AG04449 (cell line): ENCODE measurements at places on chromosomes 2 and 18.
A peak's percentile ranks its signal among the peaks of the same experiment; 100 is the strongest.

DNA sequence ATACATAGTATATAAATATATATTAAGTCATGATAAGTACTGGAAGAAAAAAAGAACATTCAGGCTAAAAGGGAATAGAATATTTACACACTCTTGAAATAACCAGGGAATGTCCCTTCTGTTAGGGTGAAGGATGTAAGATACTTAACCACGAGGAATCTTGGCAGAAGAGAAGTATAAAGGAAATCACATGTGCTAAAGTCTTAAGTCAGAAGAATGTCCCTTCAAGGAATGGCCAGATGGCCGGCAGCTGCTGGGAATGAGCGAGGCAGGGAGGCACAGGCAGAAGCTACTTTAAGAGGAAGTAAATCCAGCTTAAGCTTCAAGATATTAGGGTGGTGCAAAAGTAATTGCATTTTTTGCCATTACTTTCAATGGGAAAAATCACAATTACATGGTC, 5.5 kb downstream of the CCDC102B start:
- DNase-seq, result peak; percentile 84

DNA sequence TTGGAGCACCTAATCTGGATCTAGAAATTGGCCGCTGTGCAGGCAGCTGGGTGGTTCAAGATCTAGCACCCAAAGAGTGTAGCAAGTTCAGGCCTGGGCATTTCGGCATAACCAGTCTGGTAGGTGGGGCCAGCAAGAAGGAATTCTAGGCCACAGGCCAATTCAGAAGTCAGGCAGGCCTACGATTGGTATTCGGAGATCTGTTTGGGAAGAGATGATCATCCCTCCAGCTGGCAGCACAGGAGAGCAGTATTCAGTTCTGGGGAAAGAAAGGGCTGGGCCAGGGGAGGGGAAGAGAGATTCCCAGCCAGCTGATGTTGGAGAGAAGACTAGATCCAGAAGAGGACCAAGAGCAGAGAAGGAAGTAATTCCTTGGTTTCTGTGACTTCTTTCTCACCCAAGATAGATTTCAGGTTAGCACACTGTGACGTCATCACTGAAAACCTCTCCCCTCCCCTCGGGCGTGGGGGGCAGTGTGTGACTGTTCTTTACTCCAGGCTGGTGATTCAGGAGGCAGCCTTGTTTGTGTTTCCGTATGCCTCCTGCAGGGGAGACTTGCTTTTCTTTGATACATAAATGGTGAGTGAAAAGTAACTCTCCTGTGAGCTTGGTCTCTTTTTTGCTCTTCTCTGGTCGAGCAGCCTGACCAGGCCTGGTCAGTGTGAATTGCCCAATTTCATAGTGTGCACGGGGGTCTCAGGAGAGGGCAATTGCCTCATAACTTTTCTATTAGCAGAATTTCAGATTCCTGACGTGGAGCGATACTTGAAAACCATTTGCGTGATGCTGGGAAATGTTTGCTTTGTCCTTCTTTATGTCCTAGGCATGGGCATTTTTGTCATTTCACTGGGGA, 61.1 kb downstream of the MEIS1 start:
- DNase-seq, result peak; percentile 46

DNA sequence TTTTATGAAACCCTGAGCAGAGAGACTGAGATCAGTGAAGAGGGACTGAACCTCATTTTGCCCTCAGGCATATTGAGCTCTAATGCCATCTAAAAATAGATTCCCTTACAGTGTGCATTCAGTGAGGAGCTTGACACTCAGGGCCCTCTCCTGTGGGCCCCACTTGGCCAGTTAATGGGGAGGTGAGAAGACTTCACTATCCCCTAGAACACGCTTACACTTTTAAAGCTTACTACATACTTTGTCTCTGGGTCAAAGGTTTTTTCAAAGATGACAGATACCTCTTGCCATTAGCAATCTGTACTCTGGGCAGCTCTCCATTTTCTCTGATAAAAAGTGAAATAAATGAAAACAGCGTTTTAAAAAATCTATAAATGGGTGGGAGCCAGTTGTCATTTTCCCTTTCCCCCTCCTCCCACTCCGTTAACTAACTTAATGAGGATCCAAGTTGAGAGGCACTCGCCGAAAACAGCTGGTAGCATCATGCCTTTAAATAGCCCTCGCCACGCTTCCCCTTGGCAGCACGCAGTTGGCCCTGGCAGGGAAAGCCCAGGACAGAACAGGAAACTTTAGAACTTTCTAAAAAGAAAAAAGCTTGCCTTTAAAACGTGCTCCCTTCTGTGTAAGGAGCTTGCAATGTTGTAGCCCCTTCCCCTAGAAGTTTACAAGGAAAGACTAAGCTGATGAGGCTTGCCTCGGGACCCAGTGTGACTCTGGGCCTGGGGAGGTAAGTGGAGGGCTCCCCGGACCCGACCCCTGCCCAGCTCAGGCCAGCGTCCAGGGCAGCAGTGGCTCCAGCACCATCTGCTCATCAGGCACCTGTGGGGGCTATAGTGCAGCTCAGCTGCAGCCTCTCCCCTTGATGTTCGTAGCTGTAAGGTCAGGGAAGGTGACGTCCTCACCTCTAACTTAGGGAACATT, 58.8 kb upstream of the FOSL2 start:
- no peak for DNase-seq

DNA sequence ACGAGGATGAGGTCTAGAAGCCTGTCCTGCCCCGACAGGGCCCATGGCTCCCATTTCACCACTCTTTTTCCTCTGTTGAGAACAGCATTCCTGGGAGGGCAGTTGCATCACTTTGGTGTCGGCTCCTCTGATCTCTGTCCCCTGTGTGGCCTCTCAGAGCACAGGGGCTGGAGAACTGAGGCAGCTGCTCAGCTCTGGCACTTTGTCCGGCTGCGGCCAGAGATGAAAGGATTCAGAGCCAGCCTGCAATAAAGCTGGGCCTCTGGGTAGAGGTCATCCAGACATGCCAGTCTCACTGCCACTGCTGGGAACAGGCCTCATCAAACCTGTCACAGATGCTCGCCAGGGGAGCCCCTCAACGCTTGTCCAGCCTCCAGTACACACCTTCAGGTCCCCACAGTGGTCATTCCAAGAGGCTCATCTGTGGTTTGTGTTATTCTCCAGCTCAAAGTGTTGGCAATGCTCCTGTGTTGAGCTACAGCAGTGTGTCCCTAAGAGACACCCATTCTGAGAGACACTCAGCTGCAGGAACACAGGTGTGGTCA, 13.1 kb upstream of the ROCK2 start:
- no peak for DNase-seq

DNA sequence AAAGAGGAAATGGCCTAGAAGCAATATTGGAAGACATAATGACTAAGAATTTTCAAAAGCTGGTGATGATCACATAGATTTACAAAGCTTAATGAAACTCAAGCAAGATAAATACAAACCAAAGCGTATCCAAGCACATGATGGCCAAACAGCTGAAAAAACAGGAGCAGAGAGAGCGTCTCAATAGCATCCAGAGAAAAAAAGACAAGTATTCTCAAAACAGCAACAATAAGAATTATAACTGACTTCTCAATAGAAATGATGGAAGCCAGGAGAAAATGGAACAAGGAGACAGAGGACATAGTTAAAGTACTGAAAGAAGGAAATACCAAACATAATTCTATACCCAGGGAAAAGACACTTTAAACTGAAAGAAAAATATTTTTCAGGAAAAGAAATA, 437.2 kb upstream of the TNP1 start:
- DNase-seq, result no peak

GRCh38 chr2:40348665-40349064, 103.2 kb downstream of the SLC8A1 start:
- DNase-seq, result peak; percentile 94

DNA sequence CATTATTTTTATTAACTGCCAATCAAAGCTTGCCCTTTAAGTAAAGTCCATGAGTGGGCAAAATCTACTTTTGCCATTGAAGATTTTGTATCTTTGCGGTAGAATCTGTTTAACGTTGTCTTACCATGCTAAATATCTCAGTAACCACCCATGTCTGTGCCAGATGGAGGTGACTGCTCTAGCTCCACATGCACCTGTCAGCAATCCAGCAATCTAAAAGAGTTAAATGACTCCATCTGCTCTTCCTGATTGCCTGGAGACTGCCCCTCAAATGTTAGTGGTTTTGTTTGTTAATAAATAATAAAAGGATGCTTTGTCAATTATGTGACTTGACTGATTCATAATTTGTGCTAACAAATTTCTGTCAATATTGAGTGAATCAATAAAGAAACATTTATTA, 141.7 kb downstream of the RBM43 start:
- DNase-seq, result no peak

DNA sequence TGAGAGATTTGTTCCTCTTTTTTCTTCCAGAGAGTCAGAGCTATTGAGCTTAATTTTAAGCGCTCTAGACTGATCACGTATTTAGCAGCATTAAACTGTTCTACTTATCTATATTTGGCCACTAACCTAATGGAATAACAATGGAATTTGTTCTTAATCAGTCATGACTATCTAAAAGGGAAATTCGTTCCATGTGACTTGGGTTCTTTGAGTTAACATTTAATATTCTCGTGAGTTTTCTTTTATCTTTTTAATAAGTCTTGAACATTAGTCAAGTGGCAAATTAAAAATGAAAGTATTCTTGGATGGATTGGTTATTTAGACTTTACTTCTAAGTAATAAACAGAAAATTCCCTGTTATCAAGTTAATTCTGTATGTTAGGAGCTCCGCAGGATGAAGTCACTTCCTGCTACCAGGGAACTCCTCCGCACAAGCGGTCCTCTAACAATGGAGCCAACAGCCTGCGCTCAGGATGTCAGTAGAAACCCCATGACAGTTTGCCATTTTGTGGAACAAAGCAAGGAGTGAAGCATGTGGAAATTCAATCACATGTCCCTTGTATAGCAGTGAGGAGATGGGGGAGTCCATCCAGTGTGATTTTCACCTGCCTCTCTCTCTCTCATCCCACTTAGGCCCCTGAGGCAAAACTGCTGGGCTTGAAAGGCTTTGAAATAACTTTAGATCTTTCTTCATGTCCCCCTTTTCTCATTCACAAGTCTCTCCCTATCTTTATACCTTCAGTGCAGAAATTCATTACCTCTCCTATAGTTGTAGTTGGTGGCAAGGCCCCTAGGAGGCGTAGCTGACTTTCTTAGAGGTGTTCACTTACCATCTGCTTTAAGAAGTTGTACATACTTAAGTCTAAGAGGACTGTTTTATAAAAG, 138.1 kb downstream of the WDR7 start:
- DNase-seq, result no peak

GRCh38 chr2:234474654-234475053, 22.2 kb downstream of the ARL4C start:
- DNase-seq, result no peak

- peak; percentile 65 for DNase-seq
Measured at GRCh38 chr2:128374001-128374710, 55.5 kb upstream of the HS6ST1 start.

DNA sequence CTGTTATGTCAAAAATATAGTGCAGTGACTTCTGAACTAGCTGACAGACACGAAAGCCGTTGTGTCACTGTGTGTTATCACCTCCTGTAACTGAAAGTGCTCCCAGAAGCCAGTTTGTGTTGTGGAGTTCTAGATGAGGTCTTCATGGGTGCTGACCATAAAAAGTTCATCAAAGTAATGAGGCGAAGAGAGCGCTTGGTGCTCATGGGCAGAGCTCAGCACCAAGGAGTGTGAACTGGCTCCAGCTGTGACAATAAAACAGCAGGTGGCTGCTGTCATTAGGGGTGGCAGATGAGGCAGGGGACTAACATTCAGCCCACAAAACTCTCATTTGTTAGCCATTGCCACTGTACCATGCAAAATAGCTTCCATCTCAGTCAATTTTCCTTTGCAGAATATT, 151.1 kb downstream of the ZNF407 start:
- no peak for DNase-seq

DNA sequence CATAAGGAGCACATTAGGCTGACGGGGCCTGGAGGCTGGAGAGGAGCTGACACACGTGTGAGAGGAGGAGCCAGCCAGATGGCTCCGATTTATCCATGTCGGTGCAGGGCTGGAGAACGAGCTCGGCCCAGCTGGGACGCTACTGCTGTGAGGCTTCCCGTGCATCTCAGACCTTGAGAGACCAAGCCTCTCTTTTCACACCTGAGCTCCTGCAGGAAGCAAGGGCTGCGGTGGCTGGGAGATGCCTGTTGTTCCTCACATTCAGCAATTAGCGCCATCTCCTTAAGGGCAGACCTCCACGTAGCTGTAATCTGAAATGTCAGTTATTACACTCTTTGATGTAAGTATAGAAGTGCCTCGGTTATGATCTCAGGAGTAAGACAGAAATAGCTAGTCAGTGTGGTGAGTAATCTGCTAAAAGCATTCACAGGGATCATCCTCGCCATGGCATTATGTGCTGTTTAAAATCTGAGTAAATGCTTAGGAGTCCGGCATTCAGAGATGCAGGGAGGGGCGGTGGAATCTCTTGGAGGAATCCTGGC, 107.9 kb downstream of the PRKCE start:
- peak; percentile 57 for DNase-seq

DNA sequence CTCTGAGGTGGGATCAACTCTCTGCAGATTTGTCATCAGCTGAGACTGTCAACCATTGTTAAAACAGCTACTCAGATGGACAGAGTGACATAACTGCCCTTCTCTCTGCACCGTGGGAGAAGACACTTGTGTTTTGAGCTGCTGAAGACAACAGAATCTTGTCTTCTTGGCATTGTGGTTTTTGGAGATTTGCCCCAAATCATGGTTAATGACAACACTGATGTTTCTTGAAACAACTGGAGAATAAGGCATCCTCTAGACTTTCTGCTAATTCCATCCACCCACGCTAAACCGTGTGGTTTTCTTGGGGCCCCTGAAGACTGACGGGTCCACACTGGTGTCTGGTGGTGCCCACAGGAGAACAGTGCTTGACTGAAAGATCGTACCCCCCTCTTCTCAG, 39.5 kb downstream of the SH3BP4 start:
- DNase-seq, result no peak

GRCh38 chr2:134206573-134206972, 47.3 kb upstream of the MGAT5 start:
- DNase-seq, result no peak

DNA sequence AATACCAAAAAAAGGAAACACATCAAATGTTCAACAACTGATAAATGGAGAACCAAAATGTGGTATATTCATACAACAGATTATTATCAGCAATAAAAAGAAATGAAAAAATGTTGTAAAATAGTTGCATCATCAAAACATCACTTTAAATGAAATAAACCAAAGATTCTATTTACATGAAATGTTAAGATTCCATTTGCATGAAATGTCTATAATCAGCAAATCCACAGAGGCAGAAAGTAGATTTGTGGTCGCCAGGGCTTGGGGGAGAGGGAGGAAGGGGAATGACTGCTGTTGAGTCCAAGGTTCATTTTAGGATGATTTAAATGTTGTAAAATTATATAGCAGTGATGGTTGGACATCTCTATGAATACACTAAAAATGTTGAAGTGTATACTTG, 181.9 kb downstream of the RTP5 start:
- no peak for DNase-seq

GRCh38 chr2:224970311-224970710, 72.0 kb downstream of the DOCK10 start:
- DNase-seq, result no peak

DNA sequence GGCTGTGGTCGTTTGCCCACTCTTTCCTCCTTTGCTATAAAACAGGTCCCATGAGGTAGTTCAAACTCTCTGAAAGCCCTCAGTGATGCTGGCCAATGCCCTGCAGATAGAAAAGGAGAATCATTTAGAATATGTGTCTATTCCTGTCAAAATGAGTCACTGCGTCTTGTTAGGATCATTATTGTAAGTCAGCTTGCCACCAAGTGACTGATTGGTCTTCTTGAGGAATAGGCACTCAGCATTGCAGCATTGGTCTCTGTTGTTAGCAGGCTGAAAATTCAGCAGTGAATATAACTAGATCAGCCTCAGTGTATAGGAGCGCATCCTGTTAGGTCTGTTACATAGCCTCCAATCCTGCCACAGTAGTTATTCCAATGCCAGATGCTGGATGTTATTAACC, 28.9 kb downstream of the PRKRA start:
- DNase-seq, result no peak
